Epithelial cell of esophagus (primary cell): ENCODE measurements at places on chromosomes 12 and 14.
A peak's percentile ranks its signal among the peaks of the same experiment; 100 is the strongest.

GRCh38 chr12:96514328-96514727 is 25.0 kb downstream of the CFAP54 start:
- DNase-seq = no peak

DNA sequence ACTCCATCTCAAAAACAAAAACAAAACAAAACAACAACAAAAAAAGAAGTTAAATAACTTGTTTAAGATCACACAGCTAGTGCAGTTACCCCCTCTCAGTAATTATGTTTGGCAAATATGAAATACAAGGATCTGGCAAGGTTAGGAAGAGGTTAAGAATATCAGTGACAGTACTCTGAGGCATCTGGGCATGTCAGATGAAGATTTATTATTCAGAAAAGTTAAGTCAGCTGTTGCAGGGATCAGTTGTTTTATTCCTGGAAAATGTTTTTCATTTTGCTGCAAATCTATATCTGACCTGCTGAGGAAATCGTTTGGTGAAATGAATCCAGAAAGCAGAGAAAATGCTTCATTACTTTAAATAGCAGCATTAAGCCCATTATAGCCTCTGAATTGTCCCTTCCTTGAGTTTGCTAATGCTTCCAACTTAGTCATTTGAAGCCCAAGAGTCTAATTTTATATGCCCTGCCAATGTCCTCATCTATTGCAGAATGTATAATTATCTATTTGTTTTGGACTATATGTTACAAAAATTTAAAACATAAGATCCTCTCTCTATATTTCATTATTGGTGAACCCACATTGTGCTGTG is 8.1 kb downstream of the GPX2 start:
- DNase-seq = no peak

DNA sequence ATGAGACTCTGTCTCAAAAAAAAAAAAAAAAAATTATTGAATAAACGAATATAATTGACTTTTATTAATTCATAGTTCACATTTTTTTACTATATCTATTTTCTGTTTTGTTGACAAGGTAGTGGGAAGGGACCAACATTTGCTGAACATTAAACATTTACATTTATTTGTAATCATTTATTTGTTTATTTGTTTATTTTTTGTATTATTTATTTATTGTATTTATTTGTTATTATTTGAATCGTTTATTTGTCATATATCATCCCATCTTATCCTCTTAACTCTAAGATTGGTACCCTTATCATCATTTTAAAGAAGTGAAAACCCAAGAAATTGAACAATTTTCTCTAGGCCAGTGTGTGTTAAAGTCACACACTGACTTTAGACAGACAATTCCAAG is 101.5 kb downstream of the SYT1 start:
- no peak for DNase-seq

GRCh38 chr12:49705479-49706134 is 1.6 kb downstream of the FMNL3 start:
- DNase-seq = peak; percentile 31

DNA sequence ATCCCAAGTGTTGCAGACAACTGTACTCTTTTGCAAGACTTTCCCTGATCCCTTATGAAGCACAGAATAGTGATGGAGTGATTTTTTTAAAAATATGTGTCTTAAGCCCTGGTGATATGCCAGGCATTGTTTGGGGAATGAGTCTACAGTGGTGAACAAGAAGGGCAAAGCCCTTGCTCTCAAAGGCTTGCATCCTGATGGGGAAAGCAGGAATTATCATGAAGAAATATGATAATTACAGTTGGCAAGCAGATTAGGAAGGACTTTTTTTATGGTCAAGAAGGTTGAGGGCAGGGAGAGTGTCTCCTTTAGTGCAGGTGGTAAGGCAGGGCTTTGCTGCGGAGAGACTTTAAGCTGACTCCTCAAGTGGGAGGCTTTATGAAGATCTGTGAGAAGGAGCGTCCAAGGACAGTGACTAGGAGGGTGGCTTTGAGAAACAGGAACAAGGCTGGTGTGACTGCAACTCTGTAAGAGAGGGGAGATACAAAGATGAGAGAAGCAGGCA is 100.2 kb downstream of the SYNE2 start:
- DNase-seq = peak; percentile 28

DNA sequence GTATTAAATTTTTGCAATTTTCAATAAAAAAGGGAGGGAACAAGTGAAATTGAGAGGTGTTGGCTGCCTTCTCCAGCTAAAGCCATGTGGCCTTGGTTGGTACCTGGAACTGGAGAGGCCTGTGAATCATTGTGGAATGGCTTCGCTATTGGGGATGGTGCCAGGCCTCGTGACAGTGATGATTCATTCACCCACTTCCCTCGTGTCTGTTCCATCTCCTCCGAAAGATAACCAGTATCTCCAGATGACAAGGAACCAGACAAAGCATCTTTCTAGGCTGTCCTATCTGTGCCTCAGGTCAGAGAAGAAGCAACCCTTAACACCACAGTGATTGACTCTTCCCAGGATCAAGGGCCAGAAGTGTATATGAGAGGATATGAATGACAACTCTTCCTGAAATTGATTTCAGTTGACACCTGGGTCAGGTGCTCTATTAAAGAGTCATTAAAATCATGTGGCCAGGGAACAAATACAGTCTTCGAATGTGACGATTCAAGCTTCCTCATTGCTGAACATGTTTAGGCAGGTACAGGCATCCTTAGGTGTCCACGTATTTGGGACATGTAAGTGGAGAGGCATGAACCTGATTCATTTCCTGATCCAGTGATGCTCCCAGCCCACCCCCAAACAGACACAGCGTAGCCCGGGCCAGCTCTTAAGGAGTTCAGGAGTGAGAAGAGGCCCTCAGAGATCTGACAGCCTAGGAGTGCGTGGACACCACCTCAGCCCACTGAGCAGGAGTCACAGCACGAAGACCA is at the start of gene RNASE7:
Gene RNASE7 (plus strand): TSS at position 687 of the 758 bp plus-strand sequence. CDS start 631 bp downstream, outside the sequence.
- DNase-seq = peak; percentile 98

DNA sequence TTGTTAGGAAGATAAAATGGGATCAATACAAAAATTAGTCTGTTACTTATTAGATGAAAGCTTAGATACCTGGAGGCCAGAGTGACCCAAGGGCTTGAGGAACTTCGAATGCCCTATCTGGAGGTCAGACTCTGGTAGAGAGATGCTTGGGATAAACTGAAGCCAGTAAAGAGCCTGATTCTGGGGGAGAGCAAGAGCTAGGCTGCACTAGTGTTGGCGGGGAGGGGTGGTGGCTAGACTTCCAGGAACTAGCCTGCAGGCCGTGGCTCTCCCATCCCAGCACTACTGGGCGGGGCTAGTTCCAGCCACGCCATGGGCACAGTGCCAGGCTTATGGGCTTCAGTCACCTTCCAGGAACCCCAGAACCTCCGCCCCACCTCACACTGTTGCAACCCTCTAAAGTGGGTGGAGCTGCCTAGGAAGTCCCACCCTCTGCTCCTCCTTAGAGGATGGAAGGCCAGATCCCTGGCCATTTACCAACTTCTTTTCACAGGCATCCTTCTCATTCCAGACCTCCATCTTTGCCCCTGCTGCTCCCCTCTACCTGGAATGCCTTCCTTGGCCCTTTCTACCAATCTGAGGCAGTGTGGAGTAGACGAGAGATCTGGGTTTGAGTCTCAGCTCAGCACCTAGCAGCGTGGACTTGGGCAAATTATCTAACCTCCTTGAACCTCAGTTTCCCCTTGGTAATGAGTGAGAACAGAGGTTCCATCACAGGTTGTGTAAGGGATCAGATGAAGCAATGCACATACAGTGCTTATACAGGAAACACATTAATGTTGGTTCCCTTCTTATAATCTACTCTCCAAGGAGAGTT is 6.3 kb upstream of the NFE2 start:
- peak; percentile 97 for DNase-seq
